ENCODE measurements at places on chromosomes 1 and 21.

GRCh38 chr21:45015469-45015860 lies 58.9 kb upstream of the ADARB1 start:
- DNase-seq = no peak

- no peak for DNase-seq
Observed at GRCh38 chr1:9597361-9598315, 8.9 kb downstream of the TMEM201 start.

DNA sequence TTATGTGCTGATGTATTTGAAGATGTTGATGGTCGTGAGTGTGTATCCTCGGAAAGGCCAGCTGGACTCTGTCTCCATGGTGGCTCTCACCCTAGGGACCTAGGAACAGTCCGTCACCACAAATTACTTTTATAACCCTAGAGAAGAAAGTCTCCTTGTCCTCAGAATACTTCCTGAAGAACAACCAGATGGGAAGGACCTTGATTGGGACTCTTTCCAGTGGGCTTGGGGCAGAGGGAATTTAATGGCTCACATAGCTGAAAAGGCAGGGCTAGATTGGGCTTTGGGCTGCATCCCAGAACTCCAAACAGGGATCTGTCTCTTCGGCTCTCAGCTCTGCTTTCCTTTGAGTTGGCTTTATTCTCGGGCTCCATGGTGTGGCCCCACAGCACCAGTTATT lies 90.8 kb downstream of the TBX19 start:
- no peak for DNase-seq

DNA sequence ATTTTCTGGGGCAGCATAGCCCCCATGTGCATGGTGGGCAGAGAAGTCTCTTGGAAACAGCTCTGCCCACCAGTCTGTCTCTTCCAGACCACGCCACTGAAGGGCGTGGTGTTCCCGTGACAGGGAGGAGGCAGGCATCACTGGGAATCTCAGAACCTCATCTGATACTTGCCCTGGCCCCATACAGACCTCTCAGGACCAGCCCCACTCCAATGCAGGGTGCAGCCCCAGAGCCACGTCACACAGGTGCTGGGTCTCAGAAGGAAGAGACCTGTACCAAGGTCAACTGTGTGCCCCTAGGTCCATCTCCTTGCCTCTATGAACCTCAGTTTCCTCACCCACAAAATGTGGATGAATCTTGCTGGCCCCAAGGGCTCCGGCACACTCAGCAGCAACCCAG lies 7.3 kb downstream of the RAP1GAP start:
- no peak for DNase-seq

DNA sequence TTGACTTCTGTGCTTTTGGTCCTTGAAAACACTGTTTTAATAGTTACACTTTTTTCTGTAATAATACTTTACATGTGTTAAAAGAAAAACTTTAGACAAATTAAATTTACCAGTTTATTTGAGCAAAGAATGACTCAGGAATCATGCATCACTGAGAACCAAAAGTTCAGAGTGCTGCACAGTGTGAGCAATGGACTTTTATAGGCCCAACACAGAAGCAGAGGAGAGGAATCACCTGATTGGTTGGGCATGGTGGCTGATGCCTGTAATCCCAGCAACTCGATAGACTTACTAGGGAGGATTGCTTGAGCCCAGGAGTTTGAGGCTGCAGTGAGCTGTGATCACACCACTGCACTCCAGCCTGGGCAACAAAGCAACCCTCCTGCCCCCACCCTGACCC lies 29.3 kb downstream of the ZNF648 start:
- no peak for DNase-seq

DNA sequence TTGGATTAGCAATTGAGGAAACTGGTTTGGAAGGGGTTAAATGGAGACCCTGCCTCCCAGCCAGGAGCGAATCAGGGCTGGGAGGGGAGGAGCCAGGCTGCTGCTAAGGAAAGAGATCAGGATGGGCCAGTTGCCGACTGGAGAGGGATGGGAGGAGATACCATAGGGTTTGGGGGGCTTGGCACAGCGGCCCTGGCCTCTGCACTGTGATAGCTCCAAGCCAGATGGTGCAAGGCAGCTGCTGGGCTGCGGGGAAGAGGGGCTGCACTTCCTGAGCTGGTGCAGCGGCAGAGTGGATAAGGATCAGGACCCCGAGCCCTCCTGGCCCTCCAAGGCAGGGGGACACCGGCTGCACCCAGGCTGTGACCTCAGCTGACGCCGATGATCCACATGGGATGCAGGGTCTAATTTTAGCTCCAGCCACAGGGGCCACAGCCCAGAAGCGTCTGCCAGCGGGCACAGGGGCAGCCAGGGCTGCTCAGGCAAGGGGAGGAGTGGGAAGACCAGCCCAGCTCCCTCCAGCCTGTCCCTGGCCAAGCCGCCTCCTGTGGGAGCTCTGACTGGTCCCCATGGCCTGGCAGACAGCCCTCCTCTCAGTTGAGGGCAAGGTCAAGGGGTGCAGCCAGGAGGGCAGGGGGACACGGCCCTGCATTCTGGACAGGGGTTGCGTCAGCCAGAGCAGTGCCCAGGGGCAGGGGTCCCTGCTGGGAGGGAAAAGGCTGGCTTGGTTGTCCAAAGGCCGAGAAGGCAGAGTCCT lies at the start of gene EXTL1:
Gene EXTL1 (plus strand): TSS at position 129 of the 757 bp plus-strand sequence. CDS start 872 bp downstream, outside the sequence.
- DNase-seq = no peak

GRCh38 chr1:233480198-233480597 lies 133.7 kb upstream of the KCNK1 start:
- no peak for DNase-seq

GRCh38 chr1:29289493-29289892 lies 53.2 kb downstream of the PTPRU start:
- DNase-seq = no peak

- DNase-seq = no peak
Observed at GRCh38 chr1:79042117-79042516, 35.6 kb upstream of the ADGRL4 start.

DNA sequence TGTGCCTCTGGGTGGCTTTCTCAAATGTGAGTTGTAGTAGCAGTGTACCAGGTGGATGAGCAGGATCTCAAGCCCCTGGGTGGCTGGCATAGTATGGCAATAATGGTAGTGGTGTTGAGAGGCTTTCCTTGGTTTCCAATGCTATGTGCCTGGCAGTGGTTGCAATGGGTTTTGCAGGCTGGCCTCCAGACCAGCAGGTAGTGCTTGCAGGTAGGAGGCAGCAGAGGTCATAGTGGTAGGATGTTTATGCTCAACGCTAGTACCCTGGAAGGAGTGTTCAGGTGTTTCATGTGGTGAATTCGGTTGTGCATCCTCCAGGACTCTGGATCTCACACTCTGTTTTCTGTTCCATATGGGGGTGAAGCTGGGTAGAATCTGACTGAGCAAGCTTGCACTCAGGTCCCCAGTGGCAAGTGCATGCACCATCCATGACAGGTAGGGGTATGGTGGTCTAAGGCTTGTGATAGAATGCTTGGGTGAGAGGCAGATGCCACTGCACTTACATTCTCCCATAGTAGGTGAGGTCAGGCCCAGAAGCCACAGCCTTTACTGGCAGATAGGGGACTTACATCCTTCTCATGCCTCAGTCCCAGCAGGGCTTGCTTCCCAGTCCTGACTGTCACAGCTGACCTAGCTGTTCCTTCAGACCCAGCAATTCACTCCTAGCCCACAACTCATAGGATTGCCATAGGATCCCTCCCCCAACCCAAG lies 410.5 kb upstream of the LRRC7 start:
- no peak for DNase-seq

- no peak for DNase-seq
Observed at GRCh38 chr21:32520875-32521735, 64.2 kb downstream of the TCP10L start.

GRCh38 chr1:9073143-9073542 lies 3.7 kb upstream of the SLC2A5 start:
- DNase-seq = no peak

GRCh38 chr1:109046671-109047070 lies 4.8 kb upstream of the WDR47 start:
- DNase-seq = no peak

DNA sequence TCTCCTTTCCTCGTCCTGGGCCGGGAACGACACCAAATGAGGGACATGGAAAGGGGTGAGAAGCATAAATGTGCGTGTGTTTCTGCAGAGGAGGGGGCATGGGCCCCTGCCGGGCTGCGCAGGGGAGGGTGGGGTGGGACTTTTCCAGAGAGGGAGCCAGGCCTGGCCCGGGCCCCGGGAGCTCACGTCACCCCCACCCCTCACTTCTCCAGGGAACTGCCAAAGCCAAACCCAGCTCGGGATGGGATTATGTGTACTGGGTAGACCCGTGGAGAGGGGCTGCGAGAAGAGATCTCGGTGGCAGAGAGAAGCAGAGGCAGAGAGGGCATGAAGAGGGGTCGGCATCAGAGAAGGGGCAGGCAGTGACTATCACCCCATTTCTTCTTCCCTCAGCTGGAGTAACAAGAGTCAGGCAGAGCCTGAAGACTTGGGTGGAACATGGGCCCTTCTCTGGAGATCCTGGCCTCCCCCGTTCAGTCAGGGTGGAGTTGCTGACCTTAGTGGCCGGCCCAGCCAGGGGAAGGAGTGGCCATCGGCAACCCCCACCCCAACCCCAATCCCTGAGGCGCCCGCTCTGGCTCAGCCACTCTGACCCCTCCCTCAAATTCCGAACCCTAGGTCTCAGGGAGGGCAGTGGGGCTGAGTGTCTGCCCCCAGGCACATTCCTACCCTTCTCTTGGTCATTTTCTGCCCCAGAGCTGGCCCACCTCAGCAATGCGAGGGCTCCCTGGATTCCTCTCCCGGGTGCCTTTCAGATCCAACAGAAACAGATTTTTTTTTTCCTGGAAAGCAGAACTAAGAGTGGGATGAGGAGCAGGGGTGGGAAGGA lies 1.2 kb downstream of the ADAMTSL4 start:
- DNase-seq = no peak

GRCh38 chr1:202143011-202143767 lies 1.3 kb downstream of the ARL8A start:
- no peak for DNase-seq
